CD14-positive monocyte (primary cell): ENCODE measurements at places on chromosomes 2 and 18. TPM values are rescaled to one million over a fixed set of nuclear protein-coding genes. Genes with fewer than 3 reads are reported as not detected.

The EGR4 gene
- polyA plus RNA-seq, result 0.06 and 0.15 TPM in 2 replicates

The STPG4 gene
- polyA plus RNA-seq, result 0.24 TPM

The C2orf81 gene
- polyA plus RNA-seq, result 0.49 and 1.0 TPM in 2 replicates

The PROM2 gene
- not detected for polyA plus RNA-seq

The UBR3 gene
- polyA plus RNA-seq, result 3.5 and 10.7 TPM in 2 replicates

The TBR1 gene
- polyA plus RNA-seq, result not detected

The FAM124B gene
- polyA plus RNA-seq, result 2.1 TPM

The TGFA gene
- 1.7 and 2.7 TPM in 2 replicates for polyA plus RNA-seq

The ANKRD30B gene
- not detected in 2 replicates for polyA plus RNA-seq

The SCG2 gene
- polyA plus RNA-seq, result not detected

The IL1RN gene
- 71.1 and 89.9 TPM in 2 replicates for polyA plus RNA-seq

The FSIP2 gene
- not detected for polyA plus RNA-seq
